ENCODE measurements at places on chromosomes 11 and 22.

DNA sequence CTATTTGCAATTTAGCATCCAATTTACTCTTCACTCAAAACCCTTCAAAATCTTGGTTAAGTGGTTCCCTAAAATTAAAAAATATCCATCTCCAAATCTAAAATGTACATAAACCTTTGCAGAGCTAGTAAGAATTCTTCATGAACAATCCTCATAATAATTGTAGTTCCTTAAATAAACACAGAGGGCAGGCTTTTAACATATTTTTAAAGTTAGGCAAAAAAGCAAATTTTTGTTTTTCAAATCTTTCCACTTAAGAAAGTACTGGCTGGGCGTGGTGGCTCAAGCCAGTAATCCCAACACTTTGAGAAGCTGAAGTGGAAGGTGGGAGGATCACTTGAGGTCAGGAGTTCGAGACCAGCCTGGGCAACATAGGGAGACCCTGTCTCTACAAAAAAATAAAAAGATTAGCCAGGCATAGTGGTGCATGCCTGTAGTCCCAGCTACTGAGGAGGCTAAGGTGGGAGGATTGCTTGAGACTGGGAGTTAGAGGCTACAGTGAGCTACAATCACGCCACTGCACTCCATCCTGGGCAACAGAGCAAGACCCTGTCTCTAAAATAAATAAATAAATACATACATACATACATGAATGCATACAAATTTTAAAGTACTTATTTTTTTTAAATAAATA is 25.1 kb upstream of the PLAAT3 start:
- peak; percentile 55 for DNase-seq

DNA sequence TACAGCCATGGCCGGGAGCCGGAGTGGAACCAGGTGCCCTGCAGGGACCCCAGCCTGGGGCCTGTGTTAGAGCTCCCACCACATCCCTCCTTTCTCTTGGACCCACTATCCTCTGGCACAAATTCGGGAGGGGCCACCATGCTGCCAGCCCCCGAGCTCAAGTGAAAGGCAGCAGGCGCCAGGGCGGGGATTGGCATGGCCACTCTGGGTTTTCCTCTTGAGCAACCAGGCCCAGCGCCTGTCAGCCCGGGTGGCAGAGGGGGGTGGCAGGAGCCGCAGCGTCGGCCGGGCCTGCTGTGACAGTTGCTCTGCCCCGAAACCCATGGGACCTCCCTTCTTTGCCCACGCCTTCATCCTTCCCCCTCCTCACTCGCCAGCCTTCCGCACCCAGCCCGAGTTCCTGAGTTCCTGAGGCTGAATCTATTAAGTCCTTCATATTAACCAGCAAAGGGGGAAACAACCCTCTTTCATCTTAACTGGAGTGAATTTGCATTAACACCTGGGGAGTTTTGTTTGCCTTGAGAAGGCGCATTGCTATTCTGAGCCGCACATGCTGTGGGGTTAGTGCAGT is 16.8 kb upstream of the CABP7 start:
- no peak for DNase-seq

DNA sequence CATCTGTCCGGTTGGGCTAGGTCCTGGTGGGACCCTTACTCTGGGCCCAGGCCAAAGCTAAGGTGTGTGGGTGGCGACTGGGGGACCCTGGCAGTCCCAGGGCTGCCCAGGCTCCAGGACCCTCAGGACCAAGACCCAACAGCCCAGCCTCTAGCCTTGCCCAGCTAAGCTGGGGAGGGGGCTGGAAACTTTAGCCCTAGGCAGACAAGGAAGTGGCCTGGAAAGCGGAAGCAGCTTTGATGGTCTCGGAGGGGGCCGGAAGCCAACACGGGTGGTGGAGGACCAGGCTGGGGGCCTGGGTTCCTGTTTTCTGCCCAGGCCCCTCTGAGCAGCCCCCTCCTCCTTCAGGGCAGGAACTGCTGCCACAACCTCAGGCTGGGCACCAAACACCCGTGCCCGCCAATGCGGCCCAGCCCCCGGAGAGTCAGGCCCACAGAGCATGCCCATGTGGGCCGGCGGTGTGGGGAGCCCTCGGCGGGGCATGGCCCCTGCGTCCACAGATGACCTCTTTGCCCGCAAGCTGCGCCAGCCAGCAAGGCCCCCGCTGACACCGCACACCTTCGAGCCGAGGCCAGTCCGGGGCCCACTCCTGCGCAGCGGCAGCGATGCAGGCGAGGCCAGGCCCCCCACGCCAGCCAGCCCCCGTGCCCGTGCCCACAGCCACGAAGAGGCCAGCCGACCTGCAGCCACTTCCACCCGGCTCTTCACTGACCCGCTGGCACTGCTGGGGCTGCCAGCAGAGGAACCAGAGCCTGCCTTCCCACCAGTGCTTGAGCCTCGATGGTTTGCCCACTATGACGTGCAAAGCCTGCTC is 2.8 kb downstream of the SIPA1 start:
- DNase-seq: no peak

- DNase-seq: no peak
Observed at GRCh38 chr22:44667829-44668189, 34.2 kb upstream of the PRR5 start.

DNA sequence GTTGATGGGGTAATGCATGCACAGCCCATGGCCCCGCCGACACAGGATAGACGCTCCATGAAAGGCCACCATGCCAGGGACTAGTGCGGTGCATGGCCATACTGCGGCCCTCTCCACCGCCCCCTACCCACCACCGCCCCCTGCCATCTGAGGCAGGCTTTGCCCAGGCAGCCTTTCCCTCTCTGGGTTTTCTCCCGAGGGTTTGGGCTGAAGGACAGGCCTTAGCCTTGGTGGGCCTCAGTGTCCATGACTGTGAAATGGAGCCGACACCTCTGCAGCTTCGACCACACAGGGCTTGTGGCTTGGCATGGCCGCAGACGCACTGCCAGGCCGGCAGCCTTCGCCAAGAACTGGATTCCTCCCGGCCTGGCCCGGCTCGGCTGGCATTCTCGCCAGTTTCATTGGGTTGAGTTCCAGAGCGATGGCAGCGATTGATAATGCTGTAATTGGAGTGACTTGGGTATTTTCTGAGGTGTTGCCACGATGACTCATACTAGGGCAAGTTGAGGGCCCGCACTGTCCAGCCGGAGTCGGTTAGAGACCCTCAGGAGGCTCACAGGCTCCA is 111.3 kb downstream of the WNT7B start:
- no peak for DNase-seq

DNA sequence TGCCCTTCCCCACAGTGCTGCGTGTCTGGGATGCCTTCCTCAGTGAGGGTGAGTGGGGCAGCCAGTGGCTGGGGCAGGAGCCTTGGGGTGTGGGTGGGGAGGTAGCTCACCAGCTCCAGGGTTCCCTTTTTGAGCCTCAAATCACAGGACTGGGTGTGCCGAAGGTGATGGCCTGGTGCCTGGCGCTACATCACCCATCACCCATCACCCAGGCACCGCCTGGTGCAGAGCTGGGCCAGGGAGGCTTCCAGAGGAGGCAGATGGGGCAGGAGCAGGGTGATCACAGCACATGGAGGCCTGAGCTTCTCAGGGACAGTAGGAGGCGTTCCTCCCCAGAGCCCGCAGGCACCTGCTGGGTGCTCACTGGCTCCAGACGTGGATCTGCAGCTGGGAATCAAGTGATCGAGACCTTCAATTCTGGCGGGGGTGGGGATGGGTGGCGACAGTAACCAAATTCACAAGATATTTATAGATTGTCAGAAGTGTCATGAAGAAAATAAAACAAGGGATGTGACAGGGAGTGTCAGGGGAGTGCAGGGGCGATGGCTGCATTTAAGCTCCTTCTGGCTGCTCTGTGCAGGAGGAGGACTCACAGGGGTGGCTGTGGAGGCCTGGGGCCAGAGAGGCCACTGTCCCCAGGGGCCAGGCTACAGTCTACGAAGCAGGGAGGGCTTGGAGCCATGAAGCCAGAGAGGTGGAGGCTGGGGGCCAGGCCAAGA is 3.2 kb downstream of the TBC1D10C start:
- DNase-seq: no peak

- peak; percentile 96 for DNase-seq
Observed at GRCh38 chr11:12043959-12044791, 35.7 kb upstream of the DKK3 start.

- DNase-seq: peak; percentile 57
Observed at GRCh38 chr11:71999362-71999761, 653 bp downstream of the IL18BP start.

- no peak for DNase-seq
Observed at GRCh38 chr11:55357560-55358184, 10.1 kb upstream of the OR4A15 start.

DNA sequence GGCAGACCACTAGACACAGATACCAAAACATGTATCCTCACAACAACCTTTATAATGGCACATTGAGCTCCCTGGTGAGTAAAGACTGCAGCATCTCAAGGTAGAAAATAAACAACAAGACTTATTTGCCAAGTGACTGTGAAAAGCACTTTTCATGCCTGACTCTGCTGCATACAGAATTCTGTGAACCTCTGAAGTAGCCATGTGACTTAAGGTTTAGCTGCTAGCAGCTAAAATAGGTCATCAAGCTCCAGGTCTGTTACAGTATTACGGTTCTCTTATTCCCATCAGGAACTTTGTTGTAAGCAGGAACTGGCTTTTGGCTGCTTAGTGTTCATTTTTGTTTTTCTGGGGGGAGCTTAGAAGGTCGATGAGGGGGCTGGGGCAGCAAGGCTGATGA is 139.4 kb downstream of the PAX6 start:
- DNase-seq: no peak

GRCh38 chr22:41660416-41660815 is 28.3 kb downstream of the SNU13 start:
- no peak for DNase-seq

DNA sequence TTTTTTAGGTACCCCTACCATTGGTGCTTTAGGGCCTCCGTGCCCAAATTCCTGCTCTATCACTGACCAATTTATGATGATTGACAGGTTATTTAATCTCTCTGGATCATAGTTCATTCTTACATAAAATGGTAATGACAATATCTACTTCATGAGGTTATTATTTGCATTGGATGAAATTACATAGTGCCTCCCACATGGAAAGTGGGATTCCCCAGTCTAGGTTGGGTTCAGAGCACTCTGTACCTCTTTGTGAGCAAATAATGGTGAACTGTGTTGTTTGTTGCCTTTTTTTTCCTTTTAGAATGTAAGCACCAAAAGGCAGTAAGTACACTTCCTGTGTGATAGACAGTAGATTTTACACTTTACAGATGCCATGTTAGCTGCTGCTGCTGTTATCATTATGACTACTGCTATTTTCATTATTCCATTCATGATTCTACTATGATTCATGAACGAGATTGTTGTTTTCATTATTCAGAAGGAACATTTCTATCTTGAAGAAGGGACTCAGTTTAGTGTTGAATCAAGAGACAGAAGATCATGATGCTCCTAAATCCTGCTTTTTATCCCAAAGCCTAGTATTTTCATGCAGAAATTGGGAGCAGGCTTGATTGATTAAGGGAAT is 100.8 kb downstream of the ALX4 start:
- DNase-seq: peak; percentile 25

GRCh38 chr22:28779833-28780232 is 7.3 kb downstream of the CCDC117 start:
- DNase-seq: no peak

GRCh38 chr11:44950031-44950624 is 555 bp downstream of the TP53I11 start:
- no peak for DNase-seq

GRCh38 chr11:789943-790342 is at the start of gene CEND1:
Gene CEND1 (minus strand): TSS chr11:790090. CDS start chr11:788576, 1,514 bp downstream.
- DNase-seq: peak; percentile 49

GRCh38 chr11:134624166-134624920 is 212.3 kb upstream of the B3GAT1 start:
- DNase-seq: no peak

GRCh38 chr22:17260298-17260697 is 41.1 kb upstream of the ADA2 start:
- DNase-seq: no peak

DNA sequence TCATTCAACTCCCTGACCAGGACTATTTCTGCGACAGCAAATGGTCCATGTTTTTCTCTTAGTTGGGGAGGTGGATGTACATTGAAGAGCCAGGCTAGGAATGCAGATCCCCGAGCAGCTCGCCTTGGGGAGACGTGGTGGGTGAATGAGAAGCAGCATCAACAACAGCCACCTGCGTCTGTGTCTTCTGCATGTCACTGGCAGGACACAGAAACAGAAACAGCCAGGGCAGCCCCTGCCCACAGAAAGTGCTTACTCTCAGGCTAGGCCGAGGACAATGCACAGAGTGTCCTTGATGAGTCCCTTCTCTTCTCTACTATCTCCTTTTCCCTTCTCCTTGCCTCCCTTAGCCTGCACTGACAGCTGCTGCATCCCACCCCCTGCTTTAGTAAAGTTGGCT is 541.9 kb upstream of the CADM1 start:
- no peak for DNase-seq

DNA sequence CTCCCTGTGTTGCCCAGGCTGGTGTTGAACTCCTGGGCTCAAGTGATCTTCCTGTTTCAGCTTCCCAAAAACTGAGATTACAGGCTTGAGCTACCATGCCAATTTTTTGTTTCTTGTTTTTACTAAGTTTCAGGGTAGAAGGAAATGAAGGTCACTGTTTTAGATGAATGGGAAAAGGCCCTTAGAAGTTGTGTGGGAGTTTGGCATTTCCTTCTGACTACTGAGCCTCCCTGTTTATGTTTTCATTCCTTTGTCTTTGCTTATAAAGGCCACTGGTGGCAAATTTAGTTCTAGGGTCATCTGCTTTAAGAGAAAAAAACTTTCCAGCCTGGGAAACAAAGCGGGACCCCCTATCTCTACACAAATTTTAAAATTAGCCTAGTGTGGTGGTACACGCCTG is 22.1 kb downstream of the SRPRA start:
- peak; percentile 80 for DNase-seq

GRCh38 chr22:39220450-39220849 is 24.3 kb downstream of the PDGFB start:
- DNase-seq: no peak

DNA sequence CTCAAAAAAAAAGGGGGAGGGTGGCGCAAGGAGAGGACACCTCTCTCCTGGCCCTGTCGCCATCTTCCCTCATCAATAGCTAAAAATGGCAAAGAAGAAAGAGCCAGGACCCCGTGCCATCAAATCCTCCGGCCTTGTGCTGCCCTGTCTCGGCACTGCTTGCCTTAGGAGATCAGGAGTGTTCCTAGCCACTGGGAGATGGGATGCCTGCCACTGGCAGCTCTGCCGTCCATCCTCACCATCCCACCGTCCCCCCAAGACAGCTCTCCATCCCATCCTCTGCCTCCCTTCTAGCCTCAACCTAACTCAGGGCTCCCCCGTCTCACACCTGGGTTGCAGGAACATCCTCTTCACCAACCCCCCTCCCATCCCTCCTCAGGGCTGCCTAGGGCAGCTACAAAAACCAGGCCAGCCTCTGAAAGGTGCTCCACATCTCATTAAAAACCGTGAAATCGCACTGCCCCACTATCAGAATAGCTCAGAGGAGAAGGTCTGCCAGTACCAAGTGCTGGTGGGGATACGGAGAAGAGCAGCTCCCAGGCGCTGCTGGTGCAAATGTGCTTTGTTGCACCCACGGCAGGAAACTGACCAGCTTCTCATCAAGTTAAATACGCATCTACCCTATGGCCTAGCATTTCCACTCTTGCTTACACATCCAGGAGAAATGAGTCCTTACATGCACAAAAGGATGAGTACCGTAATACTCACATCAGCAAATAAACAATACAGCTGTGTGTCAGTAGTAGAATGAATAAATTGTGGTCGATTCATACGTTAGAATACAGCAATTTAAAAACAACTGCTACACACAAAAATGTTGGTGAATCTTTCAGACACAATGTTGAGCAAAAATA is 31.7 kb upstream of the GCAT start:
- no peak for DNase-seq

- DNase-seq: no peak
Observed at GRCh38 chr11:955154-956063, 29.7 kb downstream of the AP2A2 start.

GRCh38 chr11:74268456-74268855 is 43.0 kb downstream of the P4HA3 start:
- no peak for DNase-seq

- no peak for DNase-seq
Observed at GRCh38 chr11:107961480-107961879, 33.2 kb downstream of the RAB39A start.

All from fibroblast of pulmonary artery (primary cell).